ENCODE measurements at places on chromosomes 4 and X. TPM values are rescaled to one million over a fixed set of nuclear protein-coding genes. Genes with fewer than 3 reads are reported as not detected.

PGAM4 gene
- total RNA-seq = not detected

- H3K4me1 ChIP-seq = no peaks in the 10 kb centered on the region
- no peak for DNase-seq
- no peak overlapping the region for H3K27ac ChIP-seq
These were observed 1620.9 kb downstream of the STIM2 start for GRCh38 chr4:28481565-28481964.

TMEM144 gene
- total RNA-seq = 22.6 TPM

- no peak overlapping the region for H3K27ac ChIP-seq
- no peaks in the 10 kb centered on the region for H3K27me3 ChIP-seq
- DNase-seq = no peak
These were observed 656.0 kb upstream of the HS3ST1 start for GRCh38 chr4:12084690-12085089.

ANTXR2 gene
- 48.3 TPM for total RNA-seq

DNA sequence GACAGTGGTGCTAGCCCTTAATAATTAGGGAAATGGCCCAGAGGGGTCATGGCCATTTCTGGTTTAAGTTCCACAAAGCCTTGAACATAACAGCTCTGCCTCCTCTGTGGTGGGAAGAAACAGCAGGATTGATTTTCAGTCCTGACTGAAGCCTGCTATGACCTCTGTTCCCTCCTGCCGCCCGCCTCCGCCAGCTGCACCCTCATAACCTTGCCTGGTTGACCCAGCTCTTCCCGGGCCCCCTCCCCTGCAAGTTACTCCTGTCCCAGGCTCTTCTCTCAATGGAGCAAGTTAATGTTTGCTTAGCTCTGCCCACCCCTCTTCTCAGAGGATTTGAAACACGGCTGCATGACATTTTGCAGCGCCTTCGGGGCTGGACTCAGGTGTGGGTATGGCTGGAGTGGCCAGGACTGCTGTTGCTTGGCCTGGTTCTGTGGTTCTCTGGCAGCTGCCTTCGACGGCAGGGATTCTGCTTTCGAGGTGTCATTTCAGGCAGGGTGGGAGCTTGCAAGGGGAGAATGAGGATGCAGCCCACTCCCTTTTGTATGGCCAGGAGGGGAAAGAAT lies 27.3 kb downstream of the BCORL1 start:
- no peak for DNase-seq
- H3K4me1 ChIP-seq = no peaks in the 10 kb centered on the region
- no peak overlapping the region for H3K4me3 ChIP-seq

GRCh38 chr4:38582445-38582844 lies 81.6 kb upstream of the KLF3 start:
- H3K4me1 ChIP-seq = no peaks in the 10 kb centered on the region
- DNase-seq = no peak
- no peak overlapping the region for H3K4me3 ChIP-seq
- no peaks in the 10 kb centered on the region for H3K36me3 ChIP-seq
- no peak overlapping the region for H3K27ac ChIP-seq

ZMAT1 gene
- total RNA-seq = 15.2 TPM

GRCh38 chrX:16646366-16647138 lies 3.4 kb upstream of the S100G start:
- H3K27ac ChIP-seq = no peak overlapping the region
- no peaks in the 10 kb centered on the region for H3K36me3 ChIP-seq
- H3K4me3 ChIP-seq = no peak overlapping the region
- H3K4me1 ChIP-seq = no peaks in the 10 kb centered on the region

- DNase-seq = no peak
- no peaks in the 10 kb centered on the region for H3K36me3 ChIP-seq
- no peaks in the 10 kb centered on the region for H3K27me3 ChIP-seq
- peak overlapping the region; percentile 97 for H3K27ac ChIP-seq
These were observed 1.1 kb downstream of the GAB1 start for GRCh38 chr4:143337600-143338287.

CASP3 gene
- 11.4 TPM for total RNA-seq

GRCh38 chr4:82645936-82646565 lies 84.3 kb upstream of the TMEM150C start:
- no peaks in the 10 kb centered on the region for H3K4me1 ChIP-seq
- no peaks in the 10 kb centered on the region for H3K27me3 ChIP-seq
- no peak overlapping the region for H3K4me3 ChIP-seq
- DNase-seq = no peak
- no peak overlapping the region for H3K27ac ChIP-seq

DNA sequence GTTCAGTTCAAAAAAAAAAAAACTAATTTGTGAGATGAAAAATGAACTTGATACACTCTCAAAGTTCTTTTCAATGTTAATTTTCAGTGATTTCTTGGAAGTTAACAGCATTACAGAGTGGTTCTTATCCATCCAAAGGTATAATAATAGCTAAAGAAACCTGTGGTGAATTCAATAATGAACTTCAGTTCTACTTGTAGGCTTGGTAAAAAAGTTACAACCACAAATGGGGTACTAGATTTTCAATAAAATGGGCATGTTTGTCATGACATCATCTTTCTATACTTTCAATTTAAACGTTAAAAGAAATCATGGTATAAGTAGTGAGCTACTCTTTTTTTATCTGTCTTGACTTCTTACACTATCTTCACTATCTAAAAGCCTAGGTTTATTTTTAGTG lies 424.8 kb downstream of the CFAP47 start:
- DNase-seq = no peak
- H3K4me1 ChIP-seq = no peaks in the 10 kb centered on the region
- H3K36me3 ChIP-seq = no peaks in the 10 kb centered on the region
- no peak overlapping the region for H3K4me3 ChIP-seq
- H3K27me3 ChIP-seq = no peaks in the 10 kb centered on the region

SLC26A1 gene
- not detected for total RNA-seq

GRCh38 chrX:11137543-11138139 lies 26.5 kb downstream of the HCCS start:
- no peaks in the 10 kb centered on the region for H3K4me1 ChIP-seq
- H3K27ac ChIP-seq = no peak overlapping the region
- no peak overlapping the region for H3K4me3 ChIP-seq
- no peaks in the 10 kb centered on the region for H3K36me3 ChIP-seq
- H3K27me3 ChIP-seq = no peaks in the 10 kb centered on the region

GRCh38 chr4:114539985-114540384 lies 58.6 kb upstream of the UGT8 start:
- H3K27ac ChIP-seq = no peak overlapping the region
- no peak for DNase-seq
- H3K27me3 ChIP-seq = no peaks in the 10 kb centered on the region
- H3K4me3 ChIP-seq = no peak overlapping the region

AMOT gene
- 55.2 TPM for total RNA-seq

- no peaks in the 10 kb centered on the region for H3K27me3 ChIP-seq
- peaks cover 10% of the 10 kb centered on the region for H3K4me1 ChIP-seq
- DNase-seq = no peak
- peak overlapping the region; percentile 34 for H3K27ac ChIP-seq
- no peak overlapping the region for H3K4me3 ChIP-seq
These were observed 31.4 kb upstream of the FHL1 start for GRCh38 chrX:136115904-136116297.

- H3K4me1 ChIP-seq = peaks cover 8% of the 10 kb centered on the region
- no peaks in the 10 kb centered on the region for H3K27me3 ChIP-seq
- no peak overlapping the region for H3K4me3 ChIP-seq
- no peak overlapping the region for H3K27ac ChIP-seq
These were observed 92.5 kb upstream of the ENPP6 start for GRCh38 chr4:184310171-184310567.

DNA sequence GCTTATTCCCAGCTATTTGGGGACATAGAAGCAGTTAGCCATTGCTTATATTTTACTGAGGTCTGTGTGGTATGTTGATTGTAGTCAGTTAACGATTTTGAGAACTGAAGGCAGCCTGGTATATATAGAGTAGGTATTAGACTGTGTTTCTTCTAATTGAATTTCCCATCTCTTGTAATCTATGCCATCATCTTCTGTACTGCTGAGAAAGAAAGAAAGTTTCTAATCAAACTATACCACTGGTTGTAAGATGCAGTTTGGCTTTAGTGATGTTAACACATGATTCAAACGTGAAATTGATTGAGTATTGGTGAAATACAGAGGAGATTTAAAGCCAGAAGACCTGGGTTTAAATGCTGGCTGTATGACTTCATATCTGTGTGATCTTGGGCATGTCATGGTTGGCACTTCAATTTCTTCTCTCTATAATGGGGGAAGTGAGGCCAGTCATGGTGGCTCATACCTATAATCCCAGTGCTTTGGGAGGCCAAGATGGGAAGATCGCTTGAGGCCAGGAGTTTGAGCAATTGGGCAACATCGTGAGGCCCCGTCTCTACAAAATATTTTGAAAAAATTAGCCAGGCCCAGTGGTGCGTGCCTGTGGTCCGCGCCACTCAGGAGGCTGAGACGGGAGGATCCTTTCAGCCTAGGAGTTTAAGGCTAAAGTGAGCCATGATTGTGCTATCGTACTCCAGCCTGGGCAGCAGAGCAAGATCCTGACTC lies 11.6 kb downstream of the HTT start:
- H3K4me3 ChIP-seq = no peak overlapping the region
- DNase-seq = no peak
- peaks cover 6% of the 10 kb centered on the region for H3K36me3 ChIP-seq
- no peak overlapping the region for H3K27ac ChIP-seq
- no peaks in the 10 kb centered on the region for H3K27me3 ChIP-seq

DNA sequence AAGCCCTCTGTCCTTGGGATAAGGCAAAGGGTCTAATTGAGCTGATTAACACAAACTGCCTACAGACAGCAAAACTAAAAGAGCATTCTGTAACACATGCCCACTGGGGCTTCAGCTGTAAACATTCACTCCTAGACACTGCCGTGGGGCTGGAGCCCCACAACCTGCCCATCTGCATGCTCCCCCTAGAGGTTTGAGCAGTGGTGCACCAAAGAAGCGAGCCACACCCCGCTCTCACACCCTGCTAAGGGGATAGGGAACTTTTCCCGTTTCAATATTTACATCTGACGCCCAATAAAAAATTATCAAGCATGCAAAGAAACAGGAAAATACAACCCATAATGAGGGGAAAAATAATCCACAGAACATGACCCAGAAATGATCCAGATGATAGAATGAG lies 46.9 kb upstream of the HSD17B10 start:
- H3K27ac ChIP-seq = no peak overlapping the region
- H3K36me3 ChIP-seq = no peaks in the 10 kb centered on the region
- no peaks in the 10 kb centered on the region for H3K27me3 ChIP-seq
- H3K4me1 ChIP-seq = no peaks in the 10 kb centered on the region

WDFY3 gene
- 140 TPM for total RNA-seq

LNX1 gene
- total RNA-seq = 24.1 TPM

GRCh38 chrX:12115377-12115776 lies 22.9 kb upstream of the FRMPD4 start:
- no peaks in the 10 kb centered on the region for H3K36me3 ChIP-seq
- H3K27ac ChIP-seq = no peak overlapping the region
- no peak overlapping the region for H3K4me3 ChIP-seq
- H3K4me1 ChIP-seq = no peaks in the 10 kb centered on the region
- no peaks in the 10 kb centered on the region for H3K27me3 ChIP-seq

ZNF157 gene
- total RNA-seq = not detected

GDPD2 gene
- total RNA-seq = not detected

DNA sequence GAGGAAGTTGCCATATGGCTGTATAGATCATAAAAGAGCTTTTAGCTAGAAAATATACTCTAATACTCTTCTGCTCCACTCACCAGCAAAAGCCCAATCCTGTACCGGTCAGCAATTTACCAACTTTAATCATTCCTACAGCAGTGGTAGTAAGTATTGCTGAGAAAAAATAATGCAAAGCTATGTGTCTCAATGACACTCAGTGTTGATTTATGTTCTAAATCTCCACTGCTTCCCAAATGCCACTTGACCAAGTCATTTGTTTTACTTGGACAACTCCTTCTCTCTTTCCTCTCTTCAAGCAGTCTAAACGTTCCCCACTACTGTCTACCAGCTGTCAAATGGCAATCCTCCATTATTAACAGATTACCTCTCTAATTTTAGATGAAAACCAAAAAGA lies 201.8 kb upstream of the GK2 start:
- H3K27ac ChIP-seq = no peak overlapping the region
- DNase-seq = no peak
- H3K4me1 ChIP-seq = peaks cover 26% of the 10 kb centered on the region
- H3K4me3 ChIP-seq = no peak overlapping the region

GRCh38 chr4:96044971-96045370 lies 205.1 kb downstream of the PDHA2 start:
- no peak for DNase-seq
- H3K4me3 ChIP-seq = no peak overlapping the region
- no peaks in the 10 kb centered on the region for H3K27me3 ChIP-seq
- no peak overlapping the region for H3K27ac ChIP-seq
- no peaks in the 10 kb centered on the region for H3K4me1 ChIP-seq

GRCh38 chr4:159049780-159050375 lies 53.0 kb upstream of the RAPGEF2 start:
- no peak overlapping the region for H3K4me3 ChIP-seq
- no peak overlapping the region for H3K27ac ChIP-seq
- DNase-seq = no peak
- H3K4me1 ChIP-seq = no peaks in the 10 kb centered on the region

- no peak overlapping the region for H3K4me3 ChIP-seq
- H3K27ac ChIP-seq = no peak overlapping the region
- no peaks in the 10 kb centered on the region for H3K36me3 ChIP-seq
These were observed 20.2 kb downstream of the ZCCHC13 start for GRCh38 chrX:74324131-74324530.

COL4A6 gene
- total RNA-seq = 2.2 TPM

- no peak overlapping the region for H3K4me3 ChIP-seq
- no peak overlapping the region for H3K27ac ChIP-seq
- no peaks in the 10 kb centered on the region for H3K36me3 ChIP-seq
- DNase-seq = no peak
- no peaks in the 10 kb centered on the region for H3K4me1 ChIP-seq
- H3K27me3 ChIP-seq = no peaks in the 10 kb centered on the region
These were observed 21.9 kb upstream of the LINC00632 start for GRCh38 chrX:140687706-140688105.

HOPX gene
- total RNA-seq = 2.0 TPM

- H3K27me3 ChIP-seq = no peaks in the 10 kb centered on the region
- no peak overlapping the region for H3K27ac ChIP-seq
- H3K4me3 ChIP-seq = no peak overlapping the region
- H3K4me1 ChIP-seq = no peaks in the 10 kb centered on the region
- DNase-seq = no peak
These were observed 9.0 kb upstream of the SLC25A6 start for GRCh38 chrX:1400742-1401471.

PTTG2 gene
- total RNA-seq = 2.2 TPM

DNA sequence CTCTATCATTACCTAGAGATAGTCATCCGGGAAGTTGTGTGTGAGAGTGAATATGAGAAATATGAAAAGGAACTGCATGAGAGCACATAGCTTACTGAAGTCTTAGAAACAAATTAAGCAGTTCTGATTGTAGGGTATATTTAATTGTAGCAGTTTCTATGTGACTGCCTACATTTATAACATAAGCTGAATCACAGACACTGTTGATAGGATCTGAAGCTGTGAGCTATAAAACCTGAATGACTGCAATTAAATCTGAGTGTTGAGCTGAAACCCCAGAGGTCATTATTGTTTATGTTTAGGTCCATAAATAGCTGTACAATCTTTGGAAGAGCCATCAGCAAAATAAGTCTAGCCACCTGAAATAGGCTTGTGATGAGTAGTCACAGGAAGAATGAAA lies 210.1 kb upstream of the CXCL13 start:
- H3K4me3 ChIP-seq = no peak overlapping the region
- no peaks in the 10 kb centered on the region for H3K4me1 ChIP-seq
- no peak for DNase-seq
- no peaks in the 10 kb centered on the region for H3K27me3 ChIP-seq
- H3K36me3 ChIP-seq = no peaks in the 10 kb centered on the region
- no peak overlapping the region for H3K27ac ChIP-seq

CLIC2 gene
- 8.3 TPM for total RNA-seq

All from thoracic aorta (tissue), 2 donors.